Activated T-helper 1 cell treated with anti-CD3 and anti-CD28 coated beads, Interleukin-2, amount 50 U/mL, for 16 hours (primary cell): ENCODE measurements at places on chromosomes 4 and X.
A peak's percentile ranks its signal among the peaks of the same experiment; 100 is the strongest.

GRCh38 chr4:45539142-45539814, 584.6 kb downstream of the GABRG1 start:
- no peak for DNase-seq

GRCh38 chr4:187176261-187176910, 452.7 kb upstream of the FAT1 start:
- no peak for DNase-seq

DNA sequence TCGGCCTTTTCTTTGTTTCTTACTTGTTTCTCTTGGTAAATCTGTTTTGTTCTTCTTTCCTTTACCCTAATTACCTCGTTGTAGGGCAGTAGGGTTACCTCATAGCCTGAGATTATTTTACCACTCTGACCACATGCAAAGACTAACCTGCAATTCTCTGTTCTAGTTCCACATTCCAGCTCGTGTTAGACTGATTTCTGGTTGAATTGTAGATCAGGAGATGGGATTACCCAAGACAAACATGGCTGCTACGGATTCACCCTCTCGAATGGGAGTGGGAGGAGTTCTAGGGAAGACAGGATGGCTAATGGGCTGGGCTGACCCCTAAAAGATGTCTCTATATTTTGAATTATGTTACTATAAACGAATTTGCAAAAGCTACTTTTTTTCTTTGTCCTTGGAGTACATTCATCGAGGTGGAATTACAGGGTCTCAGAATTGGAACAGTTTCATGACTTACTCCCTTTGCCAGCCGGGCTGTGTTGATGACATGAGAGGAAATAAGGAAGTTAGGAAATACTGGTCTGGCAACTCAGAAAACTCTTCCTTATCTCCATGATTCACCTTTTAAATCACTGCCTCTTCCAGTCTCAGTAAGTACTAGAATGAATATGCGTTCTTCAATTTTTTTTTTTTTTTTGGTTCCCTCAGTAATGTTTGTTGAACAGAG, 36.7 kb upstream of the FBXW7 start:
- DNase-seq: no peak

DNA sequence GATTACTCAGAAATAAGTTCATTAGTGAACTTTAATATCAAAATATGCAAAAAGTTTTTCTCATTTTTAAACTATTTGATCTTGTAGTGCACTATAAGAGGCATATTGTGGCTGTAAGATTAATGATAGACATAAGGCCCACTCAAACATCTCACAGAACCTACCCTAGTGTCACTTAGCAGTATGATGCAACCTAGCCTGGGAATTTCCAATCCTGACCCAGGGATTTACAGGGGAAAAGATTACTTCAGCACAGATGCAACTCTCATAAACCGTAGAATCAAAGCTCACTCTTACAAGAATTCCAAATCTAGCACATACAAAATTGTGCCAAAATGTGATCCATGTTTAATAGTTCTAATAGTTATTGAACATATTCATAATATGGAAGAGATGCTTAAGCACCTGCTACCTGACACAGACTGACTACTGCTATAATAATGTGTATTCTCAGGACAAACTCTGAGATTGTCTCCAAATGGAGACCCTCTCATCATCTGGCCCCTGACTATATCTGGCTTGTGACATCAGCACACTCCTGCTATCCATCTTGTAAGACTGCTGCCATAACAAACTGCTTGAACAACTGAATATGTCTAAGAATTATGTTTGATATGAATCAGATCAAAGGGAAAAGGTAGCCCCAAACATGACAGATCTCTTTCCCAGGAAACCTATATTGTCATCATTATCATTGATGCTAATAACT, 271.9 kb downstream of the PABPC4L start:
- no peak for DNase-seq

GRCh38 chr4:118395057-118395644, 42.3 kb upstream of the PRSS12 start:
- no peak for DNase-seq

GRCh38 chr4:74431113-74431826, 13.7 kb upstream of the AREG start:
- no peak for DNase-seq

DNA sequence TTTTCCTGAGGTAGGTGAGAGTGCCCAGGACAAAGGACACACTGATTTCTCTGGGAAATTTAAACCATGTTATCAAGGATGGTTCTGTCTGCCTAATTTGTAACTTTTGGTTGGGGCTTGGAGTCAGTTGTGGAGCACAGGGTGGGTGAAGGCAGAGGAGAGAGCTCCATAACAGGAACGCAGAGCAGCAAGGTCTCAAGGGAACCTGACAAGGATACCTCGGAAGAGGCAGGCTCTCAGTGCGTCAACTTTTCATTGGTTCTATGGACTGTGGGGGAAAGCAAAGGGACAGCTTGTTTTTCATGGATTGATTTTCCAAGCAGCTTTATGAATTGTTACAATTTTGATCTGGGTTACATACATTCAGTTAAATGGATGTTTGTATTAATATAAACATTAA, 110.4 kb downstream of the SLIT2 start:
- no peak for DNase-seq

GRCh38 chrX:9205599-9206223, 171.8 kb upstream of the FAM9B start:
- no peak for DNase-seq

DNA sequence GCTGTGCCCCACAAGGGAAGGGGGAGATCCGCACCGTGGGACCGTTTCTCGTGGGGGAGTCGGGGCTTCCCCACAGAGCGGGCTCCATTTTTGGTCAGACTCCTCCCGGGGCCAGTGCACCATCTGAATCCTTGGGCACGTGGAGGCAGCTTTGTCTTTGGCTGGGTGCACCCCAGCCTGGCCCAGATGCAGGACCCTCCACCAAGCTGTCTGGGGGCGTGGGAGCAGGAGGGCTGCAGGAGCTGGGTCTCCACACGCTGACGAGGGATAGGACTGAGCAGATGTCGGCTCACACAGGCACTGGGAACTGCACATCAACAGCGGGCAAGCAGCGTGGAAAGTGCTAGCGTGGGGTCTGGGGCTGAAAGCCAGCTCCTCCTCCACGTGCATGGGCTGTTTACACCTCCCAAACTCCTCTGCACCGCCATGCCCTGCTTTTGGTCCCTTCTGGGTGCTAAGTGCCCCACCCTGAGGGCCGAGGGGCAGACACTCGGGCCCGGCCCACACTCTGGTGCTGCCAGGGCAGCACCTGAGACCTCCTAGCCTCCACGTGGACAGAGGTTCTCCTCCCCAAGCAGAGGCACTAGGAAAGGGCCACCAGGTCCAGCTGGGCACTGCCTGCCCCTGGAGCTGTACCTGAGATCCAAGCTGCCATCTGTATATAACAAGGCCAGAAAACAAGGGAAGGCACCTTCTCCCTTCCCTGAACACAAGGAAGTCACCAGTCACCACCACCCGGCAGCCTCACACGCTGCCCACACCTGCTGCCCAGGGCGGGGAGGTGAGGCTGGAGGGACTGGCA, 13.8 kb downstream of the DGKQ start:
- DNase-seq: no peak

GRCh38 chr4:86333236-86333635, 26.6 kb downstream of the MAPK10 start:
- no peak for DNase-seq

GRCh38 chr4:169102026-169102425, 92.0 kb upstream of the CBR4 start:
- no peak for DNase-seq

GRCh38 chrX:71533851-71534561, 1.1 kb downstream of the OGT start:
- DNase-seq: peak; percentile 22

GRCh38 chr4:112140536-112140935, 4.7 kb upstream of the FAM241A start:
- no peak for DNase-seq

- DNase-seq: no peak
Observed at GRCh38 chr4:73520821-73521220, 39.3 kb downstream of the AFM start.

DNA sequence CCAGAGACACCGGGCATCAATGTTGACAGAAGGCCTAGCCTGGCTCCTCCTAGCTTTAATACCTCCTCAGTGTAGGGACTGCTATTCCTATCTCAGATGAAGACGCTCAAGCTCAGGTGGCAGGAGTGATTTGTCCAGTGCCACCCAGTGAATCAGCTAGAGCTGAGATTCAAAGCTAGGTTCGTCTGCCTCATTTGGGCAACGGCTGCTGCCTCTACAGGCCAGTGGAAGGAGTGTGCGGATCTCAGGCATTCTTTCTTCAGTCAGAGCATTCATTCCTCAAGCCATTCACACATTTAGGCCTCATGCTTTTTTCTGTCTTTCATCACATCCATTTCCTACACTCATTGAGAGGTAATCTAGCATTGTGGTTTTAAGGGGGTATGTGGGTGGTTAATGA, 7.3 kb downstream of the TSR2 start:
- no peak for DNase-seq

DNA sequence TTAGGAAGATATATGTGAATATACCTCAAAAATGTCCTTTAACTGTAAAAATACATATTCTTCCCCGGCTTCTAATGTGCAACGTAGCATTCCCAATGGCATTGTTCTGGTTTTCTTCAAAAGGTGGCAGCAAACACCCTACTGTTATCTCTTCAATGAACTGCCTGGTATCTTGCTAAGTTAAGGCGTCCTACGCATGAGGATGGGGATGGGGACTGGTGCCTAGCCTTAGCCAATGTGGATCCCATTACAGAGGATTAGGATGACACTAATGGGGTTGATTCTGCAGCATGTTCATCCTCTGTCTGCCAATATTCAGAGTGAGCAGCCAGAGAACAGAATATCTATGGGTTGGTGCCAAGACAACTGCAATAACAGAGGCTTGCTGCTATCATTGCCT, 334.9 kb upstream of the ADGRL3 start:
- no peak for DNase-seq

DNA sequence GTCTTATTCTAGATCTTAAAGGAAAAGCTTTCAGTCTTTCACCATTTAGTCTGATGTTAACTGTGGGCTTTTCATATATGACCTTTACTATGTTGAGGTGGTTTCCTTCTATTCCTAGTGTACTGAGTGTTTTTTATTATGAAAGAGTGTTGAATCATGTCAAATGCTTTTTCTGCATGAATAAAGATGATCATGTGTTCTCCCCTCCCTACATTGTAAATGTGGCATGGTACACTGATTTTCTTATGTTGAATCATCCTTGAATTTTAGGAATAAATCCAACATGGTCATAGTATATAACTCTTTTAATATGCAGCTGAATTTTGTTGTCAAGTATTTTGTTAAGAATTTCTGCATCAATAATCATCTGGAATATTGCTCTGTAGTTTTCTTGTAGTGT, 4.3 kb downstream of the CLGN start:
- no peak for DNase-seq

DNA sequence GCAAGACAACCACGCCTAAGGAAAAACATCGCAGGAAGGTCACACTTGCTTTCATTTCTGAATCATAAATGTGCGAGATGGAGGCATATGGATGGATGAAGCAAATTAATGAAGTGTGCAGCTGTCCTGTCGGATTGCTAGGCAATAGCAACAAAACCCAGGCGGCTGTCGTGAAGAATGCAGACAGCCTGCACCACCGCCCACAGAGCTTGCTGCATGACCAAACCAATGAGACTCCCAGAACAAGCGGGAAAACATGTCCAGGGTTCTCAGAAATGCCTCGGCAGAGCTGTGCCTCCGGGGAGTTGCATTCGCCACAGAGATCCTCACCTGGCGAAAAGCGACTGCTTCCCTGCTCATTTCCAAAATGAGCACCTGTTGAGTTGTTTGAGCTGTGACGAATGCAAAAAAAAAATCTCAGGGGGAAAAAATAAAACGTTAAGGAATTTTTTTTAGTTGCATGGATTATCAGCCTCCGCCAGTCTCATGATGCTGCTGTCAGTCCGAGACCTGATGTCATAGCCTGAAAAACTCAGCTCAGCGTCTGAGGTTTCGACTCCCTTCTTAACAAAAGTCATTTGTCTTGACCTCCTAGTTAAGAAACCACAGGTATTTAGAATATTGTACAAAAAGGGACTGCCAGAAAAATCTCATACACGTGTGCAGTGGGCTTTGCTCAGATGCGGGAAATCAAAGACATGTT, 155.5 kb upstream of the MXRA5 start:
- no peak for DNase-seq

- no peak for DNase-seq
Observed at GRCh38 chr4:48489683-48490011, 405 bp upstream of the ZAR1 start.

DNA sequence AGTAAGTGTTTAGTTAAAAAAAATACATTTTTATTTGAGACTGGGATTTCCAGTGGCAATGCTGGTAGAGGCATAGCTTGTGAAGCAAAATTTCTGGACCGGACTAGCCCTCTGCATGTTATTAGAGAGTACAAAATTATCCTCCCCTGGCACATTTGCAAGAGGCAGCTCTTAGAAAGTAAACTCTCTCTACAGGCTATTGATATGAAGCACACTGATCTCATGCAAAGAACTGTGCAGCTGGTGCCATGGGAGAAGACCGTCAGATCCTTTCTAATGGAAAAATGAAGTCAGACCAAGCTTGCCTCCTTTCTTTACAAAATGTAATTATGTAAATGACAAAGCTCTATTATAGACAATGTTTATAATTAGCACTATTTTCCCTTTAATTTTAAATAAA, 2717.2 kb downstream of the PCDH7 start:
- DNase-seq: no peak

GRCh38 chr4:67593741-67594175, 35.2 kb downstream of the STAP1 start:
- no peak for DNase-seq

GRCh38 chrX:105282077-105282476, 61.6 kb upstream of the TEX13A start:
- no peak for DNase-seq

DNA sequence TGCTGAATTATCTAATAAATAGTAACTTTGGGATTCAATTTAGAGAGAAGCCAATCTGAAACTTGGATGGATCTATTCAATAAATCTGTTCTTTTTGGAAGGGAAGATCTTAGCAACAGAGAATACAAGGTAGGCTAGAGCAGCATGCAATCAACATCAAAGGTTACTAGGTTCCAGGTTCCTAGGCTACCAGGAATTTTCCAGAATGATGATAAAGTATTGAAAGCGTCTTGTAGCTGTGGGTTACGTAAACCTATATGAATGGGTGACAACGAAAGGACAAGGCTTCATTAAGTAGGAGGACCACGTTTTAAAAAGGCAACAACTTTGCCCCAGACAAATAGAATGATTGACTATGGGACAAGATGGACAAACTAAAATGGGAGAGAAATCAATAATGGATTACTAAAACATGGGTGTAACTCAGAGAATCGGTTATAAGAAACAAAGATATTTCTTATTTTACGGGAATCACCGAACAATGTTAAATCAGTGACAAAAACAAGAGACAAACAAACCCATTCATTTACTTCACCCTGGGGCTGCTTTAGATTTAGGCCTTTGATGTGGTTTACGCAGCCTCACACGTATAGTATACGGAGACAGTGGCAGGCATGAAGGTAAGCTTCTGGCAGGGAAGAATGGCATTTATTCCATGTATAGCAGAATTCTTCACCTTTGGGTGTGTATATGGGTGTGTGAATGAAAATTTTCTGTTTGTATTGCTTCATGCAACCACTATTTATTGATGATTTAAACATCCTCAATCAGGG, 732.6 kb upstream of the PABPC4L start:
- no peak for DNase-seq

- DNase-seq: no peak
Observed at GRCh38 chr4:75685546-75686189, 12.5 kb upstream of the G3BP2 start.
